ENCODE measurements at places on chromosomes 13 and 19.

GRCh38 chr13:93708308-93709075, 481.9 kb downstream of the GPC6 start:
- no peak for DNase-seq

- DNase-seq = no peak
These were observed 3.2 kb downstream of the LCP1 start for GRCh38 chr13:46178821-46179220.

- no peak for DNase-seq
These were observed 85.0 kb downstream of the TDRD3 start for GRCh38 chr13:60482012-60482411.

GRCh38 chr19:42345191-42345812, 19.9 kb downstream of the MEGF8 start:
- no peak for DNase-seq

GRCh38 chr19:49766930-49767299, at the start of gene AP2A1:
Gene AP2A1 (plus strand): TSS chr19:49767001. CDS start chr19:49767134, 133 bp downstream.
- no peak for DNase-seq

DNA sequence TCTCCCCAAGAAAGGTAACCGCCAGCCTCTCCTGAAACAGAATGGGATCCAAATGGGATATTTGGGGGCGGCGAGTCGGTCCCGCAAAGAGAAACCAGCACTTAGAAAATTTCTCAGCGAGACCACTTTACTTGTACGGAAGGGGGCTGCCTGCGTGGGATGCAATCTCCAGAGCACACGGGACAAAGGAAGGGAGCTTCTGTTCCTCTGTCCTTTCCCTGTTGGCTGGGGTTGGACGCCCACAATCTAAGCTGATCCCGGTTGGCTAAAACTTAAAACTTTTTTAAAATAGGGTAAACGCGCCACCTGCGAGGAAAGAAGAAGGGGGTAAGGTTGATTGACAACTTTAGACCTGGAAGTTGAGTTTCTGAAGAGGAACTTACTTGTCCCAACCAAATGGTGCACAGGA, 826 bp upstream of the BSG start:
- DNase-seq = no peak

DNA sequence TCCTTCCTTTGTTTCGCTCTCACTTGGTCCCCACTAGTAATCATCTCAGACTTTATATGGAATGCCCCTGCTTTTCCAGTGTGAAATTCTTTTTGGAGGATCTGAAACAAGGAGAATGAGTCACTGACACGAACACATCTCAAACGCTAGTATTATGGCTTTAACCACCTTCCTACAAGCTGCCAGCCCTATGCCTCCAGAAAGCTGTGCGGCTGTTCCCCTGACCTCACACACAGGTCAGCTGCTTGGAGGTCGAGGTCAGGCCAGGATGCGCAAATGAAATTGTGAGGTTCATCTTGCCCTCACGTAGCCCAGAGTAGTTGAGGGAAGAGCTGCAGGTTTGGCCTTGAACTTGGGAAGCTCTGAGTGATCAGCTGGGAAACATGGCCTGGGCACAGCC, 449.8 kb downstream of the FGF9 start:
- no peak for DNase-seq

GRCh38 chr19:12838182-12838885, at the start of gene MAST1:
Gene MAST1 (plus strand): TSS chr19:12838515. CDS start chr19:12838573, 58 bp downstream.
- DNase-seq = no peak
